ENCODE measurements at places on chromosomes 7 and 10.

- no peak for DNase-seq
Measured at GRCh38 chr7:132395361-132395760, 180.9 kb downstream of the PLXNA4 start.

DNA sequence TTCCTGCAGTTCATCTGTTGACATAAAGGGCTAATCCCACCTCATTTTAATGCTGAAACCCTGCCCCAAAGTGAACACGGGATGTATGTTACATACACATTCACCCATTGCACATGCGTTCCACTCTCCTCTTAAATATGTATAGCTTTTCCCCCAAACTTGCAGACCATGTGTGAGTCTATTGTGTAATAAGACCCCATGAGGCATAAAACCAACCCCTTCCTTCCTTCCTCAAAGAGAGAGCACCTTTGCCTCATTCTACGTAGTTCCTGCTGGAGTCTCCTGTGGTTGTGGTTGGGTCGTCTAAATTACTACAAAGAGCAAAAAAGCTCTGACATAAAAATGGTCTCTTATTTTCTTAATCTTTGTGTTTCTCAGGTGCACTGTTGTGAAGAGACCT is 345.7 kb upstream of the KLF6 start:
- no peak for DNase-seq

DNA sequence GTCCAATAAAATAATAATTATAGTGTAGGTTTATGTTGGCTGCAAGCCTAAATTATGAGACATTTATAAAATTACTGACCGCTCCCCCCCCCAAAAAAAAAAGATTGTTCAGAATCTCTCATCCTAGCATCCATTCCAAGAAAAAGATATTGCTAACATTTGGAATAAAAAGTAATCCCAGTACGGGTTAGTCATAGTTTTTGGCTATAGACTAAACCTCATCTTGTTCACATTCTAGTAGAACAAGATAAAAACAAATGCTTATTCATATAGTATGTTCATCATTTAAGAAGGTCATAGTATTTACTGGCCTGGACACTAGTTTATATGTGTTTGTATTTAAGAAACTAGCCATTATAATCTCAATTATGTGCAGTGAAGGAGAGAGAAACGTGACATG is 44.0 kb downstream of the ADK start:
- no peak for DNase-seq

DNA sequence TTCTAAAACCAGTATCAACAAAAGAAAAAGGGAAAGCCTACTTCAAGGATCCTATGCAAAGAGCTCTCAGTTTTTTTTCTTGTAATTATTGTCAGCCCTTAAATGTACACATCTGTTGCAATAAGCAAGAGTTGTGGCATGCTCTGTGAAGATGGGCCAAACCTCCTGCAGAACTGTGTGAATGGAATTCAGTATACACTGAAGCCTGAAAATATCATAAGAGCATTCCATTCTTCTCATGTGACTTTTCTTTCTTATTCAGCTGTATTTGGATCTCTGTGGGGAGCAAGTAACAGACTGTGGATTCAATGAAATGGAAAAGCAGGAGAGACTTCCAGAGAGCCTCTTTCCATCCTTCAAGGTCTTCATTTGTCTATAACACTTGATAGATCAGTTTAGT is 130.7 kb downstream of the SAMD9 start:
- no peak for DNase-seq

- DNase-seq, result no peak
Measured at GRCh38 chr7:84664626-84665025, 470.0 kb upstream of the SEMA3A start.

DNA sequence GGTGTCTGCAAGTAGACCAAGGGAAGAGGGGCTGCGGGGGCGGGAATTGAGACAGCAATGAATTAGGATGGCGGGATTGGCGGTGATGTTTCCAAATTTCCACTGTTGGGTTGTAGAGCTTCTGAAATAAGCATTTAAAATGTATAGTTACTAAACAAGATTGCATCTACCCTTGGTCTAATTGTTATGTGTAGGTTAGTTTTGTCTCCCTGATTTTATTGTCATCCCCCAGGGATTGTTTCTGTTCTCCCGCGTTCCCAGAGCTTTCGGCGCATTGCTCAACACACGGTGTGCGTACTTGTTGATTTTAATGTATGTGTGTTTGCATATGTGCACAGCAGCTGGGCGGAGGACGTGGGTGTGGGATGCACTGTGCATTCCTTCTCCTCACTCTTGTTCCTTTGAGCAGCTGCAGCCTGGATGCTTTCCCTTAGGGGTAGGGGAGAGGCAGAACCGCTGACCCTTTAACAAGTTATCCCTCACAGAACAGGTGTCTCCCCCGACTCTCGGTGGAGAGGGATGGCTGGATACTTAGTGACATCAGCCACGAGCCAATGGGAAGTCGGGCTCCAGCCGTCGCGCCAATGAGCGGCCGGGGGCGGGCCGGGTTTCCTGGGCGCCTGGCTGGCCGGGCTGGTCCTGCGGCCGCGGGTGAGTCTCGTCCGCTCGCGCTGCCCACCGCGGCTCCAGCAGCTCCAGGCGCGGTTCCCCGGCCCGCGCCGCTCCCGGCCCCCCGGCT is at the start of gene TSPAN33:
Gene TSPAN33, plus strand, starts transcription at position 613 of the 739 bp plus-strand sequence. CDS start 274 bp downstream, outside the sequence.
- peak; percentile 71 for DNase-seq

- no peak for DNase-seq
Measured at GRCh38 chr7:148633761-148634160, 43.2 kb downstream of the C7orf33 start.

DNA sequence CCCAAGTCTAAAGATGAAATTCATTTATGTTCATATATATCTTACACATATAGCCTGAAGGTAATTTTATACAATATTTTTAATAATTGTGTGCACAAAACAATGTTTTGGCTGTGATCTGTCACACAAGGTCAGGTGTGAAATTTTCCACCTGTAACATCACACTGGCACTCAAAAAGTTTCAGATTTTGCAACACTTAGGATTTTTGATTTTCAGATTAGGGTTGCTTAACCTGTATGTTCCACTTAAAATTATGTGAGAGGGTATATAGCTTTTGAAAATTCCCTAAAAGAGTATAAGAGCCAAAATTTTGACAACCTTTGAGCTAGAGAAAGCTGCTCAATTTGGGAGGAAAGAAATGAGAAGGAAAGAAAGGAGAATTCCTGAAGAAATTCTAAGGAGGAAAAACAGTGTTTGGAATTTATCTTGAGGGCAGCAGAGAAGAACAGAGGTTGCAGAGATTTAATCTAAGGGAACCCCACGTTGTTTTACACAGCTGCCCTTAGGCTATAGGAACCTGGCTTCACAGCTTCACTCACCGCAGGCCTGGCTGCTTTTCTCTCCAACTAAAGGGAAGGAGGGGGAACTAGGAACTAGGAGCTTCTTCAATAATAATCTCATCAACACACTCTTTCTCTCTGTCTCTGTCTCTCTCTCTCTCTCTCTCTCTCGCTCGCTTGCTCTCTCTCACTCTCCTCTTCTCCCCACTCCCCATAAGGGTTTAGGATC is 8.5 kb downstream of the VOPP1 start:
- no peak for DNase-seq

- DNase-seq, result no peak
Measured at GRCh38 chr7:4663239-4664018, 18.7 kb upstream of the FOXK1 start.

- DNase-seq, result no peak
Measured at GRCh38 chr10:88922041-88922440, 30.5 kb downstream of the ACTA2 start.

GRCh38 chr10:104209575-104210198 is 22.5 kb downstream of the CFAP43 start:
- peak; percentile 60 for DNase-seq

DNA sequence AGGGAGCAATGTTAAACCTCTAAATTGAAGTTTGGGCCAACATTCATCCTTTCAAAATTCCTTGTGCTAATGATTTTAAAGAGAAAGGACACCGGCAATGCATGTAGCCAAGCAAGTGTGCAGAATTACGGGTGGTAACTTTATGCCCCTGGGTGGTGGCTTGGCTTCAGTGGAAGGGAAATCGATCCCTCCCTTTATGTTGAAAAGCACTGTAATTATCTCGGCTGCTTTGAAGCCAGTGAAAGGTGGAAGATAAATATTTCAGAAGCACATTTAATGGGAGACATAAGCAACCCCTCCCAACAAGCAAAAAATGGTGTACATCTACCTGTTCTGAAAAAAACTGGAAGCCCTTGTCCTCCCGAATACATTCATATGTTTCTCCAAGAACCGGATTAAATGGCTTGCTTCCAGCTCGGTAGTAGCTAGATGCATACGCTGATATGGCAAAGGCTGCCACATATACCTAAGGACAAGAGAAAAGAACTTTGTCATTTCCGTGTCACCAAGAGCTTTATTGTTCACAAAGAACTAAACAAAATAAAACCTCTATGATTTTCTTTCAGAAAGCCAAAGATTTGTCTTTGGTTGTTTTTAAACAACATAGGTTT is 73.3 kb upstream of the GSDME start:
- peak; percentile 21 for DNase-seq
